ENCODE measurements at places on chromosomes 5 and 9. TPM values are rescaled to one million over a fixed set of nuclear protein-coding genes. Genes with fewer than 3 reads are reported as not detected.

DNA sequence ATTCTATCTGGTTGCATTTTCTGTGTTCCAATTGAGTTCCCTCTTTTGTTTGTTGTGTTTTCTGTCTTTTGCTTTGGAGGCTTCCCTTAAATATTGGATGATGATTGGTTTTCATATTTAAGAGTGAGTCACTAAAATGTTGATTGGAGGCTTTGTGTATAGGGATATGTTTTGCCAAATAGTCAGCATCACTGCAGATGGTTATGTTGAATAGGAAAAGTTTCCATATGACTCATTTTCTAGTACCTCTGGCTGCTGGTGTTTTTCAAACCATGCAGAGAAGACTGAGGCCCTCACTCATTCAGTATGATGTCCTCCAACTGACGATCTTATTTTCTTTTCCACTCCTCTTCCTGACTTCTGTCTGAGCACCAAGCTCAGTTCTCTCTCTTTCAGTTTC lies 1290.0 kb downstream of the EFNA5 start:
- H3K27ac ChIP-seq = no peak overlapping the region
- no peak overlapping the region for H3K4me3 ChIP-seq
- no peak for DNase-seq
- H3K4me1 ChIP-seq = peaks cover 2% of the 10 kb centered on the region
- no peaks in the 10 kb centered on the region for H3K36me3 ChIP-seq
- no peaks in the 10 kb centered on the region for H3K27me3 ChIP-seq

DNA sequence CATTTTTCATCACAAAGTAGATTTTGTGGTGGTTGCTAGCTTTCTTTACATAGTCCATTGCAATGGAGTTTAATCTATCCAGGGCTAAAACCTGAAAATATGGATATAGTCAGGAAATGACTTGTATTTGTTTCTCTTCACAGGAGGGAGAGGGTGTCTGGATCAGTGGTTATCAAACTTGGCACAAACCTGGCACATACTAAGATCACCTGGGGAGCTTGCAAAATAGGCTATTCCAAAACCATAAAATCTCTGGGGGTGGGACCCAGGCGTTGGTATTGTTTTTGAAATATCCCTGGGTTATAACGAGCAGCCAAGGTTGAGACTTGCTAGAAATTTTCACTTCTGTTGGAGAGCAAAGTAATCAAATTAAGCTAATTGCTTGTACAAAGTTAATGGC lies 179.9 kb downstream of the PCSK1 start:
- no peak for DNase-seq
- H3K4me1 ChIP-seq = no peaks in the 10 kb centered on the region
- H3K36me3 ChIP-seq = no peaks in the 10 kb centered on the region
- H3K4me3 ChIP-seq = no peak overlapping the region
- H3K27ac ChIP-seq = no peak overlapping the region

DNA sequence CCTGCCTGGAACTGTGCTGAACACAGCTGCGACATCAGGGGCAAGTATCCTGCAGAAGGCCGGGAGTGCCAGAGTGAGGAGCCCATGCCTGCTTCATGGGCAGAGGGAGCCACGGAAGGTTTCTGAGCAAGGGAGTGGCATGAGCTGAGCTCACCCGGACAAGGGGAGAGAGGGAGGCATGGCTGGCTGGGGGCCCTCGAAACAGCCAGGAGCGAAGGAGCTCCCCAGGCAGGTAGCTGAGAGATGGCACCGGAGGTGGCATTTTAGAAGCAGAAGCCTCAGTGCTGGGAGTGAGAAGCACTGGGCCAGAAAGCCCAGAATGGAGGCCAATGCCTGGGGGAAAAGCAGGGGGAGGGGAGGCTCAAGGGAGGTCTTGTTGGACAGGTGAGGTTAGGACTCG lies 56.9 kb upstream of the SARDH start:
- H3K27ac ChIP-seq = no peak overlapping the region
- DNase-seq = no peak
- no peak overlapping the region for H3K4me3 ChIP-seq
- H3K27me3 ChIP-seq = peaks cover 19% of the 10 kb centered on the region

GRCh38 chr5:72167804-72168203 lies 60.5 kb downstream of the MAP1B start:
- peaks cover 30% of the 10 kb centered on the region for H3K4me1 ChIP-seq
- peaks cover 3% of the 10 kb centered on the region for H3K27me3 ChIP-seq
- H3K36me3 ChIP-seq = peaks cover 18% of the 10 kb centered on the region
- no peak overlapping the region for H3K4me3 ChIP-seq

The OTULINL gene
- 5.8 TPM for total RNA-seq

The TAF11L10 gene
- not detected for total RNA-seq

Data from endothelial cell (in vitro differentiated cells).